Uterus (tissue), 4 donors: ENCODE measurements at places on chromosomes 1 and 21. TPM values are rescaled to one million over a fixed set of nuclear protein-coding genes. Genes with fewer than 3 reads are reported as not detected.

Gene KIAA0040
- 22.1 TPM for total RNA-seq

Gene CRP
- total RNA-seq: 2.1 TPM

Gene SLC45A3
- total RNA-seq: 0.88 TPM

DNA sequence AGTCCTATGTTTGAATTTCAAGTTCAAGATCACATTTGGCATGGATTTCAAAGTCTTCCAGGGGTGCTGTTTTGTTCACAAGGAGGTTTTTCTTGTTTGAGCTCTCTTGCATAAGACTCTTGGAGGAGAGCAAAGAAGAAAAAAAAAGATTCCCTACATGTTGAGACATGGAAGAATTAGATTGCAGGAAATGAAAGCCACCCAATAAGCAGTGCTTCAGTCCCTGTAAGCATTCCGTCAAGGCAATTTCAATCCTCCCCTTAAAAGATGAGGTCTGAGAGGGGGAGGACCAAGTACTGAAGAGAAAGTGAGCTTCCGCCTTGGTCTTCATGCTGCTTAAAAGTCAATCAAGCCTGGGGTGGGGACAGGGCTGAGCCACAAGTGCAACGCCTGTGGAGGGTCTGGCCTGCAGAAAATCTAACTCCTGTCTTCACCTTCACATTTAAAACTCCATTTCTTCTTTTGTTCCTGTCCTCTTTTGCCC, 50.2 kb downstream of the LPAR3 start:
- H3K4me3 ChIP-seq: no peak overlapping the region
- no peak for DNase-seq

DNA sequence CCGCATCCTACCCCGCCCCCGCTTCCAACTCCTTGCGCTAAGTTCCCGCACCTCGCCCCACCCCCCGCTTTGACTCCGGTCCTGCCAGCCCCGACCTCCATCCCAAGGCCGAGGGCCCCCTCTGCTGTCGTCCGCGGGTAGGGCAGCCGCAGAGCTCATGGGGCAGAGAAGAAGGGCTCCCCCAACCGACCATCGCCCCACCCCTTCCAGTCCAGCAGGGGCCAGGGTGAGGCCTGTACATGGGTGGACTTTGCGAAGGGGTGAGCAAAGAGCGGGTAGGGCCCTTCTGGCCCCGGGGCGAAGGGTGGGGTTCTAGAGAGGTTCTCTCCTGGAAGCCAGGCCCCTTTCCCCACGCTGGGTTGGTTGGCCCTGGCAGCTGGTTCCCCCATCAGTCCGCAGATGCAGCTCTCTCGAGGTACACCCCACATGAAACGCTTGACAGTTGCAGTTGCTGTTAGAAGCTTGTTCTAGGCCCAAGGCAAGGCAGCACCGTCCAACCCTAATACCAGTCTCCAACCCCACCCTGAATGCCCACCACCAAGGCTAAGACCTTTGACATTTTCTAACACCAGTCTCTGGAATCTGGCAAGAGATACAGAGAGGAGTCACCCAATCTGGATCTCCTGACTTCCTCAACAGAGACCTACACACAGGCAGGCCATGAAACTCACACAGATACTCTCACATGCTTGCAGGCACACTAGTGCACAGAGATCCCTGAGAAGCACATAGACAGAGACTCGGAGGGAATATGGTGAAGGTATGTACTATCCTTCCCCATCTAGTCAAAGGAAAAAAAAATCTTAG, 25.3 kb upstream of the ADGRB2 start:
- peak overlapping the region; percentile 57 for H3K4me3 ChIP-seq
- peak; percentile 96 for DNase-seq
- no peaks in the 10 kb centered on the region for H3K4me1 ChIP-seq

GRCh38 chr1:27410709-27411108, 18.3 kb downstream of the GPR3 start:
- no peak for DNase-seq
- peaks cover 6% of the 10 kb centered on the region for H3K4me1 ChIP-seq
- no peak overlapping the region for H3K4me3 ChIP-seq
- H3K36me3 ChIP-seq: no peaks in the 10 kb centered on the region
- no peaks in the 10 kb centered on the region for H3K27me3 ChIP-seq

DNA sequence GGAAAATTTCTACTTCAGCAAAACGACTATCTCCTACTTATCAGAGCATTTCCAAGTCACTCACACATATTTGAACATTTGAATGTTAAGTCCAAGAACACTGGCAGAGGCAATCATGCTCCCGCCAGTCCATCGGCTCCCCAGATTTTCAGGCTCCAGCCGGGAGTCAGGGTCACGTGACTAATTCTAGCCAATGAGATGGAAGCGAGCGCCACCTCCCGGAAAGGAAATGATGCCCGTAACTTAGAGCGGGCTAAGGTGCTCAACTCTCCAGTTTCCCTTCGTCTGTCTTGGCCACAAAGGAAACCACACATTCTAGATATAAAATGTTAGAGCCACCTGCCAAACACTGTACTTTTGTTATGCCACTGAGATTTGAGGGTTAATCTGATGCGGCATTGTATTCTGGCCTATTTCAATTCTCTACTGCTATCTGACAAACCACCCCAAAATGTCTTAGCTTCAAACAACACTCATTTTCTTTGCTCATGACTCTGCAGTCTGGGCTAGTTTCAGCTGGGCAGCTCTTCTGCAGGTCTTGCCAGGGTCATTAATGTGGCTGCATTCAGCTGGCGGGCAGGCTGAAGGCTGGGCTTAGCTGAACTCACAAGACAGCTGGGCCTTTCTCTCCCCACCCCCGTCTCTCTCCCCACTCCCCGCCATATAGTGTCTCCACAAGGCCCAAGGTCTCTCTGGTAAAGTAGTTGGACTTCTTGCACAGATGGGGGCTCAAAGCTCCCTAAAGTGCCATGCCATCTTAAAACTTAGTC, 16.5 kb upstream of the LHX4 start:
- no peaks in the 10 kb centered on the region for H3K36me3 ChIP-seq
- H3K27ac ChIP-seq: no peak overlapping the region
- no peaks in the 10 kb centered on the region for H3K4me1 ChIP-seq
- no peak for DNase-seq
- no peak overlapping the region for H3K4me3 ChIP-seq

- H3K27ac ChIP-seq: no peak overlapping the region
- DNase-seq: no peak
- no peaks in the 10 kb centered on the region for H3K4me1 ChIP-seq
- H3K36me3 ChIP-seq: no peaks in the 10 kb centered on the region
- H3K4me3 ChIP-seq: no peak overlapping the region
- H3K27me3 ChIP-seq: no peaks in the 10 kb centered on the region
These were observed 9.7 kb downstream of the ZNF692 start for GRCh38 chr1:248849152-248849551.

DNA sequence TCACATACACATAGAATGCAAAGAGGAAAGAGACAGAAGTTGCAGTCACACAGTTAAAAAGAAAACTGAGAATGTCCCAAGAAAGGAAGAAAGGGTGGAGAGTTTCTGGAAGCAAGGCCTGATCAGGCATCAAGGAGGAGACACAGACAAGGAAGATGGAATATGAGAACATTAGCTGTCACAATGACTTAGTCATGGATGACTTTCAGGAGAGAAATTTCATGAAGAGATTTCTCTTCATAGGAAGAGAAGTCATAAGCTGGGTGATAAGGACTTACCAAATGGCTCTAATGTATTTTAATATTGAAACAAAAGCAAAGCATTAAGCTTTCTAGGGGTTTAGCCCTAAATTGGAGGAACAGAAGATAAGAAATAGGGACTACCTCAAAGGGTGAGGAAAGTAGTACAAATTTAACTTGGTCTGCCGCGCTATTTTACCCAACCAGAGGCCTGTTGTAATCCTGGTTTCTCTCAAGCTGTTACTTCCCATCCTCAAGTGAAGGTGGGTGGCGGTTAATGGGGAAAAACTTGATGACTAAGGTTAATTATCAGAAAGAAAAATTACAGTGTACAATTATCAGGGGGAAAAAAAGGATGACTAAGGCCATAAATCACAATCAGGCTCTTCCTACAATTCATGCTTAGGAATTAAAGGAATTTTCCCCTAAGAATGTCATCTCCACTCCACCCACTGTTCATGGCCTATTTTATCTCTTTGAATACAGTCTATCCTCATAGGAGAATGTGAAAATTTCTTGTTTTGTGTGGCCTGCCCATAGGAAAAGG, 93.9 kb upstream of the ADGRL2 start:
- no peak overlapping the region for H3K27ac ChIP-seq
- no peak for DNase-seq
- H3K4me3 ChIP-seq: no peak overlapping the region
- no peaks in the 10 kb centered on the region for H3K36me3 ChIP-seq
- H3K4me1 ChIP-seq: no peaks in the 10 kb centered on the region

GRCh38 chr1:232045139-232045994, 418.8 kb downstream of the DISC1 start:
- no peak for DNase-seq
- H3K36me3 ChIP-seq: no peaks in the 10 kb centered on the region
- H3K4me3 ChIP-seq: no peak overlapping the region

GRCh38 chr1:168392958-168393549, 112.4 kb downstream of the TBX19 start:
- no peak overlapping the region for H3K27ac ChIP-seq
- peaks cover 3% of the 10 kb centered on the region for H3K4me1 ChIP-seq
- H3K36me3 ChIP-seq: no peaks in the 10 kb centered on the region

DNA sequence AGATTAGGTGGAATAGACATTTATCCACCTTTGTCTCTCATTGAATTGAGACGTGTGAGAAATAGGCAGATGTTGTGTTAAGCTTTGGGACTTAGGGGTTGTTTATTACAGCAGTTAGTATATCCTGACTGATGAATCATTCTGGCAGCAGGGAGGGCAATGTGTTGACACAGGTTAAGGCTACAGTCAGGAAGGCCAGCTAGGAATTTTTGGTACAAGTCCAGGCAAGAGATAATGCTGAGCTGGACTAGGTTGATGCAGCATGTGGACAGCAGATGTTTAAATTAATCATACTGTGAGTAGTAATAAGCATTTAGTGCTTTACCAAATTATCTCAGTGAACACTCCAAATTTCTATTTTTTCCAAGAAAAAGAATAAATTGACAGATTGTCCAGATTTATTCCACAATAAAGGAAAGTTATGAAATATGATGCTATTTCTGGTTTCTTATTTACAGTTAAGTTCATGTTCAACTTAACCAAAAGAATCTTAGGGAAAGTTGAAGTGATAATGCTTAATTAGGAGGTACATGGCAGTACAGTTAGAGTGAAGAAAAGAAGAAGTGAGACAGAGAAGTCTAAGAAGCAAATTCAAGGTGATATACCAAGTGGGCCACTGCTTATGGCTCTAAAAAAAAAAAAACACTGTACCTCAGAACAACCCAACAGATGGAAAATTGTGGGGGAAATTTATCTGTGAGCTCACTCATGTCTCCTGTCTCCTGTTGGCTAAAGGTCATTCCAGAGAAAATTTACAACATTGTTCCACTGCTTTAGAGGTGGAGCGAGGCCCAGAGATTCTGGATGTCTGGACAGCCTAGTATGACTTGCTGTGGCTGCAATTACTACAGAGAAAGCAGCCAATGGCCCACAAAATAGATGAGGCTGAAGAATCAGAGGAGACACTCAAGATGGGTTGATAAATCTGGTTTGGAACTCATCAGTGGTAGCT, 102.7 kb upstream of the C21orf91 start:
- no peaks in the 10 kb centered on the region for H3K4me1 ChIP-seq
- H3K27me3 ChIP-seq: no peaks in the 10 kb centered on the region
- DNase-seq: peak; percentile 61

GRCh38 chr1:50419192-50419906, 3.9 kb downstream of the DMRTA2 start:
- no peak overlapping the region for H3K4me3 ChIP-seq
- H3K36me3 ChIP-seq: no peaks in the 10 kb centered on the region
- H3K4me1 ChIP-seq: no peaks in the 10 kb centered on the region
- DNase-seq: no peak

- H3K36me3 ChIP-seq: no peaks in the 10 kb centered on the region
- no peaks in the 10 kb centered on the region for H3K4me1 ChIP-seq
- H3K27ac ChIP-seq: no peak overlapping the region
- no peaks in the 10 kb centered on the region for H3K27me3 ChIP-seq
These were observed 10.3 kb downstream of the ALDH9A1 start for GRCh38 chr1:165688046-165688445.

- H3K4me3 ChIP-seq: no peak overlapping the region
- H3K27me3 ChIP-seq: no peaks in the 10 kb centered on the region
- no peaks in the 10 kb centered on the region for H3K36me3 ChIP-seq
- no peak for DNase-seq
- H3K4me1 ChIP-seq: no peaks in the 10 kb centered on the region
These were observed 16.8 kb downstream of the IFFO2 start for GRCh38 chr1:18939398-18940302.

- H3K4me1 ChIP-seq: no peaks in the 10 kb centered on the region
- H3K27ac ChIP-seq: no peak overlapping the region
- no peak for DNase-seq
- H3K27me3 ChIP-seq: no peaks in the 10 kb centered on the region
These were observed 52.7 kb upstream of the COA6 start for GRCh38 chr1:234320549-234320948.

DNA sequence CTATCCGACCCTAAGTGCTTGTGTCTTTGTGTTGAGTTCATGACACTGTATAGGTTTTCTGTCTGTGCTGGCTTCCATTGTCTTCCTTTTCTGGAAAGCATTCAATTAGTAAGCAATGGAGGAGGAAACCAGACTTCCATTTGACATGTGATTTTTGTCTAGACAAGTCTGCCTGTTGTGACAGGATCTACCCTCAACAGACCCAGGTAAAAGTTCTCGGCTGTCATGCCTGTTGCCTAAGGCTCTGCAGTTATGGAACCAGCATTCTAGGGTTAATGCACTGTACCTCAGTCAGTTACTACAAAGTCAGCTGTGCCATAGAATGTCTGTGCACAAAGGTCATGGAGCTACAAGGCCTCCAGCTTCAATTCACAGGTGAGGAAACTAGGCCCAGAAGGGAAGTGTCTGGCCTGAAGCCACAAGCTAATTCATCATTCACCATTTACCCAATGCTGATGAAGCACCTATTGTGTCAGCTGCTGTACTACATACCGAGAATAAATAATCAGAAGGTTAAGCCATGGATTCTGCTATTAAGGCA, 72.3 kb downstream of the PLPP3 start:
- no peaks in the 10 kb centered on the region for H3K36me3 ChIP-seq
- H3K4me3 ChIP-seq: no peak overlapping the region
- H3K27me3 ChIP-seq: no peaks in the 10 kb centered on the region

- no peak overlapping the region for H3K4me3 ChIP-seq
- DNase-seq: no peak
- no peaks in the 10 kb centered on the region for H3K36me3 ChIP-seq
- H3K4me1 ChIP-seq: no peaks in the 10 kb centered on the region
These were observed 9.7 kb upstream of the CGN start for GRCh38 chr1:151501474-151501873.
